ENCODE measurements at places on chromosomes 2 and 18.
A peak's percentile ranks its signal among the peaks of the same experiment; 100 is the strongest.

DNA sequence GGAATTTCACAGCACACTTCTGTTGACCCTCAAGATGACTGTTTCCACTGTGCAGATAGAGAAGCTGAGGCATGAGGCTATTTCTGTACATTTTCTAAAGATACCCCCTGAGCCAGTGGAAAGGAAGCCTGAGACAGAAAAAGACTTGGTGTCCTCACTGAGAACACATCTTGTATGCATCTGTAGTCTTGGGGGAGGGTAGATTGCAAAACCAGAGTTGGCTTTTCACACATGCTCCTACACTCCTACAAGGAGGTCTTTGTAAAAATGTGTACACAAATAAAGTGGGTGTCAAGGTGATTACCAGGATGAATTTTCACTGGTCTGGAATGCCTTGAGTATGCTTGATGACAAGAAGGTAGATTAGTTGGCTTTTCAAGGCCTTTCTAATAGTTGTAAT, 98.0 kb downstream of the KCTD18 start:
- H3K36me3 ChIP-seq, result no peaks in the 10 kb centered on the region
- peaks cover 2% of the 10 kb centered on the region for H3K27me3 ChIP-seq
- H3K4me3 ChIP-seq, result no peak overlapping the region
- H3K4me1 ChIP-seq, result no peaks in the 10 kb centered on the region
- no peak overlapping the region for H3K27ac ChIP-seq

DNA sequence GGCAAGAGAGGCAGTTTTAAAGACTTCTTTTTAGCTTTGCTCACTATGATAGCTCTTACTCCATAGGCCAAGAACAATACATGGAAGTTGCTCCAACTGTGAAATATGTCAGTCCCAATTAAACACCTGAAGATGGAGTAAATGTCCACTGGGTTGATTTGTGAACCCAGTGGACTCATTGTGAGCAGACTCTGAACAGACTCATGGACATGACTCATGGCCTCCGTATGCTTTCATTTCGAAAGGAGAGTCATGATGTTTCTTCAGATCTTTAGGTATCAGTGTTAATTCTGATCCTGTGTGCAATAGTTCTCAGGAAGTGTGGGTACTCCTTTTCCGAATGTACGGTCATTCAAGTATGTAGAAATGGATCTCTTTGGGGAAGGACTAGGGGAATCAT, 5.4 kb upstream of the CWC22 start:
- H3K36me3 ChIP-seq, result no peaks in the 10 kb centered on the region
- H3K27me3 ChIP-seq, result peaks cover 12% of the 10 kb centered on the region
- peaks cover under 1% of the 10 kb centered on the region for H3K4me1 ChIP-seq
- no peak for DNase-seq
- H3K4me3 ChIP-seq, result no peak overlapping the region
- H3K27ac ChIP-seq, result no peak overlapping the region

DNA sequence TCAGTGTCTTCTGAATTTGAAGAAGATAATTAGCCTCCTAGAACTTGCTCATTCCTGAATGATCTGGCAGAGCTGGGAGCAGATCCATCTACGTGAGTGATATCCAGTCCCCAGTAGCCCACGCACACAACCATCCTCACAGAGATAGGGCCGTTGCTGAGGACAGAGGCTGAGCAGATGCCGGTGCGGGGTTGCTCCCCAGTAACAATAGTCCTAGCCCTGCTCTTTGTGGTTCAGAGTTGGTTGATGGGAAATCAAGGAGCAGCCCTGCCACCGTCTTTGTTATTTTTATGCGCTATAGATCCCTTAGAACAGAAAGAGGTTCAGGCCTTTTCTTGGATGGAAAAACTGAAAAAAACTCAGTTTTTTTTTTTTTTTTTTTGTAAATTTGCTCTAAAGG, 69.3 kb downstream of the VWA3B start:
- H3K27me3 ChIP-seq, result no peaks in the 10 kb centered on the region
- no peak overlapping the region for H3K27ac ChIP-seq
- no peaks in the 10 kb centered on the region for H3K4me1 ChIP-seq
- H3K4me3 ChIP-seq, result no peak overlapping the region

DNA sequence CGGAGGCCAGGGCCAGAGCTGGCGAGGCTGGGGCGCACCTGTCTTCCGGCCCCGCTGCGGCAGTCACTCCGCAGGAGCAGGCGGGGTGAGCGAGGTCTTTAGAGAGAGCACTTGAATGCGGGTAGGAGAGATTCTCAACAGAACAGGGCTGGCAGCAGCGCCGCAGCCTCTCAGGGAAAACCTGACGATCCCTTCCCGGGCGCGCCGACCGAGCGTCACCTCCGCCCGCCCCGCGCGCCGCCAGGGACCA, 526 bp downstream of the PRKRA start:
- peak overlapping the region; percentile 86 for H3K27ac ChIP-seq
- no peaks in the 10 kb centered on the region for H3K27me3 ChIP-seq
- H3K36me3 ChIP-seq, result peaks cover 31% of the 10 kb centered on the region
- DNase-seq, result no peak
- H3K4me3 ChIP-seq, result peak overlapping the region; percentile 86
- H3K4me1 ChIP-seq, result peaks cover 28% of the 10 kb centered on the region

GRCh38 chr18:79343567-79344207, 52.0 kb upstream of the NFATC1 start:
- no peaks in the 10 kb centered on the region for H3K4me1 ChIP-seq
- peaks cover 75% of the 10 kb centered on the region for H3K36me3 ChIP-seq

- no peak for DNase-seq
- no peaks in the 10 kb centered on the region for H3K36me3 ChIP-seq
- H3K4me3 ChIP-seq, result no peak overlapping the region
- H3K4me1 ChIP-seq, result no peaks in the 10 kb centered on the region
Measured at GRCh38 chr2:215454519-215455246, 18.8 kb upstream of the FN1 start.

GRCh38 chr2:20015482-20016083, 3.1 kb upstream of the MATN3 start:
- H3K27ac ChIP-seq, result no peak overlapping the region
- H3K27me3 ChIP-seq, result peaks cover 27% of the 10 kb centered on the region
- H3K4me3 ChIP-seq, result no peak overlapping the region
- H3K4me1 ChIP-seq, result peaks cover 12% of the 10 kb centered on the region
- no peak for DNase-seq

DNA sequence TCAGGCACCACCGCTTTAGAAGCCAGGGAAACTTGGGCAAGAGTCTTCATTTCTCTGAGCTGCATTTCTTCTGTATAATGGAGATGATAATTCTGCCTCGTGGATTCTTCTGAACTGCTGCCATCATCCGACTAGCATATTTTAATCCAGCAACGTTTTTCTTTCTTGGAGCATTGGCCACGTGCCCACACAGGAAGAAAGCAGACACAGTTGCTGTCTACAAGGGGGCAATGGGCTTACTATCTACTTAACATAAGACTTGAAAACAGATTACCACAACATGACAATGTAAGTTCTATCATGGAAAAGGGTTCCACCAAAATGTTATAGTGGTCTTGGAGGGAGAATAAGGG, 176.5 kb downstream of the FAM210A start:
- no peak overlapping the region for H3K27ac ChIP-seq
- no peak for DNase-seq
- peaks cover 21% of the 10 kb centered on the region for H3K4me1 ChIP-seq
- no peak overlapping the region for H3K4me3 ChIP-seq
- H3K27me3 ChIP-seq, result no peaks in the 10 kb centered on the region
- no peaks in the 10 kb centered on the region for H3K36me3 ChIP-seq

DNA sequence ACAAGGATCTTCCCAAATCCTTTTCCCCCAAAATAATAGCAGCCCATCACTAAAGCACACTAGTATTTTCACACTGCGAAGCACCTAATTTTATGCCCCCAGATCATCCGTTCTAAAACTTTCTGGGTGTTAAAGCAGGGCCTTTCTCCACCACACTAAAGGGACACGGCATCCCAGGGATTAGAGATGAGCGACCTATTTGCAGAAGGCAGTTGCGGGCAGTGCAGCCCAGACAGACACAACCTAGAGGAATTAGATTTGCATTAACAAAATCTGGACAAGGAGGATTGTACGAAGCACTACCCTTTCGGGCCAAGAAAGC, 402 bp downstream of the OSGEPL1 start:
- H3K27ac ChIP-seq, result peak overlapping the region; percentile 97
- H3K4me3 ChIP-seq, result peak overlapping the region; percentile 95
- H3K27me3 ChIP-seq, result no peaks in the 10 kb centered on the region
- no peak for DNase-seq

DNA sequence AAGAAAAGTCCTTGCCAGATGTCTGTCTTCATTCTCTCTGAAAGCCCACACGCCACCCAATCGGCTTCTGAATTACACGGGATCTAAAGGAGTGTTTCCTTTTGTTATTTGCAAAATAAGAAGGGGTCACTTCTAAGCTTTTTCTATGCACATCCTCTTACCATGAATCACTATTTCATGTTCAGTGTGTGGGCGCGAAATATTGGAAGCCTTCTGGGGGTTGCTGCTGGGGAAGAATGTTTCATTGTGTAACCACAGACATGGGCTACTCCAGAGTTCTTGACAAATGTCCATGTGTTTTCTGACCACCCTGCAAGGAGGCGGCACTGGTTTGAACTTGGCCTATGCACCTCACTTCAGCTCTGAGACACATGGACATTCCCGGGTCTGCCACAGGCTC, 133.6 kb upstream of the APCDD1 start:
- no peak overlapping the region for H3K4me3 ChIP-seq
- no peaks in the 10 kb centered on the region for H3K36me3 ChIP-seq
- no peak overlapping the region for H3K27ac ChIP-seq
- no peak for DNase-seq

- DNase-seq, result no peak
- no peaks in the 10 kb centered on the region for H3K36me3 ChIP-seq
- no peak overlapping the region for H3K27ac ChIP-seq
- H3K4me1 ChIP-seq, result peaks cover 17% of the 10 kb centered on the region
Measured at GRCh38 chr2:28647682-28648081, 103.9 kb upstream of the PPP1CB start.

DNA sequence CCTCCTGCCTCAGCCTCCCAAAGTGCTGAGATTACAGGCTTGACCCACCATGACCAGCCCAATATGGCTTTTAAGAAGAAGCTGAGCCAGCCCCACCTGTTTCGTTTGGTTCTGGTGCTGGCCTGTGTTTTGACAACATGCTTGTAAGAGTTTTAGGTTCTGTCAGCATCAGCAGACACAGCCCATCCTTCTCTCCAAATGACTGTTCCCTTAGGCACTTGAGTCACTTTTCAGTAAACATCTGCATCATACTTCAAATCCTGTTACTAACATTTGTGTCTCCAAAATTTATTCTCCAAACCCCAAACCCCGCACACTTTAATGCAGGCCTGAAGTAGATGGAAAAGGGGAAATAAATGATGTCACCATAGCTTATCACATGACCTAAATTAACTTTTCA, 1118.5 kb downstream of the TSN start:
- no peaks in the 10 kb centered on the region for H3K4me1 ChIP-seq
- H3K36me3 ChIP-seq, result no peaks in the 10 kb centered on the region
- H3K27ac ChIP-seq, result no peak overlapping the region
- no peaks in the 10 kb centered on the region for H3K27me3 ChIP-seq
- no peak for DNase-seq
- H3K4me3 ChIP-seq, result no peak overlapping the region

DNA sequence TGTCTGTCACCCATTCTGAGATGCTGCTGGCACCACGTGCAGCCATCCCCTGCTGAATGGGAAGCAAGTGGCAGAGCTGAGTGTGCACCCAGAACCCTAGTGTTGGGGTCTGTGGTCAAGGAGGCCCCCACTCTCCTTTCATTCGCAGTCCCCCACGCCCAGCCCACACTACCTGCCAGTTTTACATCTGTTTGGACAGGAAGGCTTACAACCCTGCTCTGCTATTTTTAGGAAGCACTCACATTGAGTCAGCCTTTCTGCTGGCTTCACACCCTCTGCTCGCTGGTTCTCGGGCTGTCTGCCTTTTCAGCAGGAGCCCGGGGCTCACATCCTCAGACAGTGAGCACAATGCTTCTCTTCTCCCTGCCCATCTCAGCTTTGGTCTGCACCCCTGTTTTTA, 10.7 kb upstream of the ADCY3 start:
- no peaks in the 10 kb centered on the region for H3K36me3 ChIP-seq
- H3K4me3 ChIP-seq, result no peak overlapping the region
- H3K27me3 ChIP-seq, result no peaks in the 10 kb centered on the region
- H3K27ac ChIP-seq, result no peak overlapping the region
- DNase-seq, result no peak

DNA sequence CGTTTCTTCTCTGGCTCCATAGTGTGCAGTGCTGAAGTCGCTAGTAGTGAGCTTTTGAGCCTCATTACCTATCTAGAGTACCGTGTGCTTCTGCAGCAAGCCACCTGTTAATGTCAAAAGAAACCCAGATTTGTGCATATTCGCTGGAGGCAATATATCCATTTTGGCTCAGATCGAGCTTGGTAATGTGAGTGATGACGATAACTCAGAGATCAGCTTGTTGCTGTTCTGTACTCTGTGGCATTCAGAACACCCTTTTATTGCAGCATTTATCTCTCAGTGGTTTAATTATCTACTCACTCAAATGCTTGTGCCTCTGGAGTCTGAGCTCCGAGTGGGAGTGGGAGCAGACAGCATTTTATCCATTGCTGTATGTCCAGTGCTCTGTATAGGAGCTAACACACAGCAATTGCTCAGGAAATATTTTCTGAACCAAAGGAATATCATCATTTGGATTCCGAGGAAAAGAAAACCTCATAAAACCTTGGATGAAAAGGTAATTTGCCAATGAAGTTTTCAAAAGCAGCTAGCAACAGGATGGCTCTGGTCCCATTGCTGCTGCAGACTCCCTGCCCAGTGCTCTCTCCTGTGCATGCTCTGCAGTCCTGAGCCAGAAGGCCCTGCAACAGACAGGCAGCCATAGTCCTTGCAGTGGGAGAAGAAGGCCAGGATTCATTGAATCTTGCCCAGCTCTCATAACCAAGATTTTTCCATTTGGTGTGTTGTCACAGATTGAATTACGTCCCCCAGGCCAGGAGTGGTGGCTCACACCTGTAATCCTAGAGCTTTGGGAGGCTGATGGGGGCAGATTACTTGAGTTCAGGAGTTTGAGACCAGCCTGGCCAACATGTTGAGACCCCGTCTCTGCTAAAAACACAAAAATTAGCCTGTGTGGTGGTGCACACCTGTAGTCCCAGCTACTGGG, 183.8 kb downstream of the MYCN start:
- no peaks in the 10 kb centered on the region for H3K4me1 ChIP-seq
- no peaks in the 10 kb centered on the region for H3K27me3 ChIP-seq
- DNase-seq, result no peak

DNA sequence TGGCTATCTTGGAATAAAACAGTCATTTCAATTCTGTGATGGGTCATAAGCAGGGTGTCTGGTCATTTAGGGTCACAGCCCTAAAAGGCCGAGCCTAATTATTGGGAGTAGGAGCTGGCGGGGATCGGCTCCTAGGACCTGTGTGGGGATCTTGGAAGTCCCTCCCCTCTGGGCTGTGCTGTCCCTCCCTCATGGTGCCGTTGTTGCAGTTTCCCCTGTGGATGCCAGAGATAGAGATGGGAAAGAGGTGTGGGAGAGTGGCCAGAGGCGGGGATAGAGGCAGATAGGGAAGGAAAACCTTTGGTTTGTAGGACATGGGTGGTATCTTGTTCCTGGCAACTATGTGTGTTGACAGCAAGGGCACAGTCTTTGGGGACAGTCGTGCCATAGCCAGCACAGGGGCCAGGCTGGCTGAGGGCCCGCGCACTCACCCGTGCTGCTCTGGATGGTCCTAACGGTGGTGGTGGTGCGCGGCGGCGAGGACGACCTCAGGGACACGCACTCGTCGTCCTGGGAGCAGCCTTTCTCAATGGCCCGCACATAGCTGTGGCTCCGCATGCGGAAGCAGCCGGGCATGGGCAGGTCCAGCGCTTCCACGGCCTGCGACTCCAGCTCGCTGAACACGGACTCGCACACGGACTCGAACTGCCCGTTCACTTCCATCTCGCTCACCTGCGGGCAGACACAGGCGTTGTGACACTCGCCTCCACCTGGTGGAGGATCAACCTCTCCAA, 278.9 kb downstream of the TGIF1 start:
- H3K27me3 ChIP-seq, result peaks cover 12% of the 10 kb centered on the region
- no peak overlapping the region for H3K27ac ChIP-seq
- H3K4me3 ChIP-seq, result no peak overlapping the region
- DNase-seq, result no peak
- peaks cover 22% of the 10 kb centered on the region for H3K4me1 ChIP-seq
